ENCODE measurements at places on chromosomes 1 and 21.

DNA sequence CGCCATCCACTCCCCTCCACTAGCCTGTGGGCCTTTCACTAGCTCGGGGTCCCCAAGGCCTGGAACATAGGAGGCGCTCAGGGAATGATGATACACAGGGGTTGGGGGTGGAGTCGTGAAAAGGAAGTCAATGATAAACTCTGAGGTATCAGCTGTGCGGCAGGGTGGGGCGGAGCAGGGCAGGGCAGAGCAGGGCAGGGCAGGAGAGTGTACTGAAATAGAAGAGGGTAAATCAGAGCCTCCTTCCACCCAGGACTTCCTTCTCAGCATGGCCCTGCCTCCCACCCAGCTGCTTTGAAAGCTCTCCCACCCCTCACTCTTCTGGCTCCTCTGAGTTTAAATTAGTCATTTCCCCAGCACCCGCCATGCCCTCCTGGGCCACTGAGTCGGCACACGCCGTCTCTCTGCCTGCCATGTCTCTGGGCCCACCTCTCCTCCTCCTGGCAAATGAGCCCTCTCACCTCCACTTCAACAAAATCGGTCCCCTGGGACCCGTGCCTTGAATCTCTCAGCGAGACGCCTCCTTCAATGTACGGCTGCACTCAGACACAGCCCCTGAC is 16.9 kb downstream of the CAPZB start:
- DNase-seq, result peak; percentile 67

GRCh38 chr1:238474263-238474662 is 583.5 kb upstream of the ZP4 start:
- no peak for DNase-seq

- no peak for DNase-seq
These were observed 344.5 kb downstream of the LMX1A start for GRCh38 chr1:165011991-165012531.

DNA sequence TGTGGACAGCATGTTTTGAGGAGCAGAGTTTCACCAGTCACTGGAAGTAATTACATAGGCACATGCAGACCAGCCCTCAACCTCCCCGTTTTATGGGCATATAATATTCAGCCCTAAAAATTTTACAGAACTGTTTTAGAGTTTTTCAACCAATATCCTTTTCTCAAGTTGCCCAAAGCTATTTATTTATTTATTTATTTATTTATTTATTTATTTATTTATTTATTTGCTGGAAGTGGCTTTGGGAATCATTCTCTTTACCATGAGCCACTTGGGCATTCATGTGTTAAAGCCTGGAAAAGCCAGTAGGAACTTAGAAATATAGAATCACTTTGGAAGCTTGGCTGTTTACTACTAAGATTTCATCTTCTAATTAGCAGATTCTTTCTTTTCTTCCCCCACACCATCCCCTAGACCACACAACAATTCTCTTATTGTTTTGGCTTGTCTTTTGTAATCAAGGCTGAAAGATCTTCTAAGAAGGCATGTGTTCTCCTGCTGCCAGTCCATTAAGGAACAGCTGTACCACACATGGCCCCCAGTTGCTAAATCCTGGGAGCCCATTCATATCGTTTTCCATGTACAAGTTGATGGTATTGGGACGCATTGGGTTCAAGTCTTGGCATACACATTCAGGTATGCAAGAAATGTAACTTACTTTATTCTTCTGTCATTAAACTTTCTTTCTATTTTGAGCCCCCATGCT is 220.0 kb downstream of the PAPPA2 start:
- no peak for DNase-seq

DNA sequence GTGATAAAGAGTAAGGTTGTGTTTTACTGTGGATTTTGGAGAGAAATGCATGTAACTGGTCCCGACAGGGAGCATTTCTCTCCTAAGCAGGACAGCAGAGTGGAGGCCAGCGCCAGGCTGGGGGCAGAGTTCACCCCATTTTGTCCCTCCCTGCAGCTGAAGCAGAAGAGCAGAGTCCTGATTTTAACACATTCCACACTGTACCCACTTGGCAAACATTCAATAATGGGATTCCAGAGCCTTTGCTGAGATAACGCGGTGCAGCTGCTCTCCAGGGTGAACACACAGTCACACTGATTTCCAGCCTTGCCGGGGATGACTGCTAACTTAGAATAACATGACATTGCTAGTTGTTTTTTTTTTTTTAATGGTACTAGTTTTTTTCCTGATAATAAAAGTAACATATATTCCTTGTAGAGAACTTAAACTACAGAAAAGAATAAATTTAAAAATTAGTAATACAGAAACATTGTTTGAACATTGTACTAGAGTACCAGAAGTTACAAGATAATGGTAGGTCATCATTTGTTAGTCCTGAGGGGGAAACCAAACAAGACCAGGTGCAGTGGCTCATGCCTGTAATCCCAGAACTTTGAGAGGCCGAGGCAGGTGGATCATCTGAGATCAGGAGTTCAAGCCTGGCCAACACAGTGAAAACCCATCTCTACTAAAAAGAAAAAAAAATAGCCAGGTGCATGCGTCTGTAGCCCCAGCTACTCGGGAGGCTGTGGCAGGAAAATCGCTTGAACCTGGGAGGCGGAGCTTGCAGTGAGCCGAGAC is 77.2 kb downstream of the SCCPDH start:
- no peak for DNase-seq

- no peak for DNase-seq
These were observed 220.3 kb upstream of the NFIA start for GRCh38 chr1:60861961-60862567.

DNA sequence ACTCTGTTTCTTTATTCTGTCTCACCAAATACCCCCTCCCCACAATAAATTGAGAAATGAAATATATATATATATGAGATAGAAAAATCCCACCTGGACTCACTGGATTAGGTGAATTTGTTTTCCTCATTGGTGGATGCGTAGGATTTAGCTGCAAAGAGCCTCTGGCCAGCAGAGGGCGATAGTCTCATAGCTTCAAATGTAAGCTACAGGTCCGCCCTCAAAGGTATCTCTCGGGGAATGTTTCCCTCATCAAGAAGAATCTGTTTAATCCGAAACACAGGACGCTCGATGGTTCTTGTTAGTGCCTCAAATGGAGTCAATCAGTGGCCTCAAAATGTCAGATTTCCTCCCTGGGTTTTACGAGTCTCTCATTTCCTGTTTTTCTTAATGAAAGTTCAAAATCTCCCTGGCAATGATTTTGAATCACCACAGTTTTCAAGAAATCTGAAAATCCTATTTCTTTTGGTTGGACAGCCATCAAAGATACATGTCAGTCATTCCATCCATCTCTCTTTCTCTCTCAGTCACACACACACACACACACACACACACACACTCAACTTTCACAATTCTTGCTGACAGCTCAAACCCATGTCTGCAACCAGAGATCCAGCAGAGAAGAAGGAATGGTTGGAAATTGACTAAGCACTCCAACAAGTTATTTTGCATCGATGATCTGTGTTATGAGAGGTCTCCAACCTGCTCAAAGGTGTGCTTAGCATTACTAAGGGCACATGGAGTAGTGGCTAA is 13.9 kb upstream of the CAMK1G start:
- DNase-seq, result peak; percentile 84

GRCh38 chr1:216750031-216750627 is 26.9 kb upstream of the ESRRG start:
- DNase-seq, result peak; percentile 70

GRCh38 chr1:57232500-57232899 is 191.4 kb downstream of the DAB1 start:
- no peak for DNase-seq

GRCh38 chr1:7229696-7230631 is 444.7 kb downstream of the CAMTA1 start:
- DNase-seq, result no peak

DNA sequence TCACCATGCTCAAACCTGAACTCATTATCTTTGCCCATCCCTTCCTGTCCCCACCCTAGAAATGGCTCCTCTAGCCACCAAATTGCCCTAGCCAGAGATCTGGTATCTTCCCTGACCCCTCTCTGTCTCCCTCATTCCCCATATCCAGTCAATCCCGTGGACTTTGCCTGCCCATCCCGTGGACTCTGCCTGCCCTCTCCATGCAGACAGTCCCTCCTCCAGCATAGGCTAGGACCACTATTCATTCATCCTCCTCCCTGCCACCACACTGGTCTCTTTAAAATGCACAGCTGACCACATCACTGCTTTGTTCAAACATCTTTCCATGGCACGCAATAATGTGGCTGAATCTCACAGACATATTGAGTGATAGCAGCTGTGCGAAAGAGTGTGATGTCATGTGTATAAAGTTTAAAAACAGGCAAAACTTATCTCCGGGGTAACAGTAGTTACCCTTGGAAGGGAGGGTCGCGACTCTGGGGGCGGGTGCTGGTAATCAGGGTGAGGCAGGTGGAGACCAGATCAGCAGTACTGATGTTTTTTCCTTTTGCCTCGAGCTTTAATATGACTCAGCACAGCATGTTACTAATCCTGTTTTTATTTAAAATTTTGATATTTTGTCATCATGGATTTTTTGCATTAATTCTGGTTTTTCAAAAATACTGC is 4.8 kb upstream of the SLC2A1 start:
- peak; percentile 43 for DNase-seq

DNA sequence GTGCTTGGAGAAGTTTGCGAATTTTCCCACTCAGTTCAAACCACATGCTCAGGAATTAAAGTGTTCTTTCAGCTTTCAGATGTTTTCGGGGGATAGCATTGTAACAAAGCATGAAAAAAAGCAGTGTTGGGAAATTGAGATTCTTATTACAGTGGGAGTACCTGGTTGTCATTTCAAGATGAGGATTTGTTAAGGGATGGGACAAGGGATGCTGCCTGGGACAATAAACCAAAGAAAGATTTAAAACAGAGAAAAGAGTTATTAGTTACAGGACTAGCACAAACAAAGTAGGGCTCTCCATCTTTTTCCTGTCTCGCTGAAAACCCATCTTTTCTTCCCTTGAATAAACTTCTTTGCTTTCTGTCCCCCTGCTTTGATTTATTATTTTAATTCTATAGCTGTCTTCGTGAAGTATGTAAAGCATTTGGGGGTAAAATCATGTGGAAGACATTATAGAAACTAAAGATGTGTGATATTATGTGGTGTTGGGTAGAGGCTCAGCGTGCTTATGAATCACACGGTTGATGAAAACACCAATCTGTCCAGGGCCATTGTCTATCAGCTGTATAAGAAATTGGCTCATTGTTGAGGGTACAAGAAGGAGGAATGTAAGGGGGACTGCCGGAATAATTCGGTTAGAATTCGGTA is 277.6 kb downstream of the KIF26B start:
- DNase-seq, result no peak

- no peak for DNase-seq
These were observed 48.7 kb downstream of the IRF2BP2 start for GRCh38 chr1:234561319-234561718.

DNA sequence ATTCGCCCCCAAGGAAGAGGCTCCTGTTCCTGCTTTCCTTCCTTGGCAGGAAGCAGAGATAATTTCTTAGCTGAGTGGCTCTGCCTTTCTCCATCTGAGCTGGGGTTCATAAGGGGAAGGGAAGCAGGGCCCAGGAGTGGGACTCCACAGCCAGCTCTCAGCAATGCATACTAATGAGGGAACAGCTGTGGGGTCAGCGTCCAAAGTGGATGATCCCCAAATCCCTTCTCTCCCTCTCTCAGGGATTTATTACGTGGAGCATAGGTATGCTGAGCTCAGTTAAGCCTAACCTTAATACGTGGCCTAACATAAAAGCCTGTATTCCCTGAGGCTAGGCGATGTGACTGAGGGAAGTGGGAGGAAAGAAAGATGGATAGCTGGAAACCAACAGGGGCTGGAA is 87.3 kb upstream of the CTTNBP2NL start:
- no peak for DNase-seq

GRCh38 chr1:197486946-197487345 is 218.9 kb downstream of the CRB1 start:
- peak; percentile 57 for DNase-seq

- DNase-seq, result no peak
These were observed 20.0 kb downstream of the PHLDA3 start for GRCh38 chr1:201448990-201449389.

DNA sequence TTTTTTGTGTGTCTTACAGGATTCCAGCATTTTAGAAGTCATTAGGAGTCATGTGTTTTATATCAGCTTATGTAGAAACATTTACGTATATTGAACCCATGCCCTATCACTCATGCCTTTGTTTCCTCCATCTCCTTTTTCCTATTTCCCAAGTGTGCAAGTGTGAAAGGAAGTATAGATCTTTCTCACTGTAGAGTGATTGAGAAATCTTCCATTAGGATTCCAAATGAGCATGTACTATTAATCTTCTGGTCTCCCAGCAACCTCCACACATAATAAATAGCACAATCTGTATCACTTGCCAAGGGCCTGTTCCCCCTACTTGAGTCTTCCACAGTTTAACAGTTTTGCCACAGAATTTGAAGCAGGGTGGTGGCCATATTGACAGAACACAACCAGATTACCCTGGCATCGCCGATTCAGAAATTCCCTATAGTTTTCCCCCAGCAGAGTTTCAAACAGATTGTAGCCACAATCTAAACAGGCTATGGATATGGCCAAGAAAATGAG is 1052.8 kb downstream of the TTLL7 start:
- DNase-seq, result no peak

DNA sequence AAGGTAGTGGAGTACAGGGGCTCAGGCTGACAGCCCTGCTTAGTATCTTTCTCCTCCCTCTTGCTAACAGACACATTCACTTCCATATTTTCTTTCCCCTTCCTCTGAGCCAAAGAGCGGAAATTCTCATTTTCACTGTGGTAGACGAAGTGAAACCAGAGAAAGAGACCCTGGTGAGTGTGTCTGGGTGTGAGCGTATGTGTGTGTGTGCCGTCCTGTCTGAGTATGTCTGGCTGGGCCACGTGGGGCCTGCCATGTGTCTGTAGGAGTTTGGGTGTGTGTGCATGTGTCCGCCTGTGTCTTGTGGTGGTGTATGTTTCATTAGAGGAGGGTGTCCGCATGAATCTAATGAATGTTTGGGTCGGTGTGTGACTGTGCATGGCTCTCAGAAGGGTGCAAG is 1.7 kb downstream of the COL8A2 start:
- no peak for DNase-seq

- DNase-seq, result no peak
These were observed 76.6 kb downstream of the NTPCR start for GRCh38 chr1:233027046-233027445.

DNA sequence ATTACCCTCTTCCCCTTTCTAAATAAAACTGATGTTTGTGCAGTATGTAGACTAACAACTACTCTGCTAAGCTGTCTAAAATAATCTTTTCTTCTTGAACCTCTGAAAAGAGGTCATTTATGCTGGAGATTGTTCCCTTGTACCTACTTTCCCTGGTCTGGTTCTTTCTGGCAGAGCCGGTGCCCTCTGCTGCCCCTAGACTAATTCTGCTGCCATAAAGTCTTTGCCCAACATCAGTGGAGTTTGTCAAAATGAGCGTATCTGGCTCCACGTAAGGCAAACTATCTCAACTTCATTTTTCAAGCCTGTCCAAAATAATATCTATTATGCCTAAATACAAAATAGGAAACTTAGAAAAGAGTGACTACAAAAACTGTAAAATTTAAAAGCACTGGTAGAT is 30.9 kb upstream of the ANGPTL7 start:
- DNase-seq, result peak; percentile 13

- DNase-seq, result no peak
These were observed 2.5 kb downstream of the UBASH3A start for GRCh38 chr21:42406201-42406621.

All from kidney tubule cell (primary cell).